NCI-H460 (cell line): ENCODE measurements at places on chromosomes 7 and 10. TPM values are rescaled to one million over a fixed set of nuclear protein-coding genes. Genes with fewer than 3 reads are reported as not detected.

FANK1 gene
- total RNA-seq: 0.20 and 0.63 TPM in 2 replicates

FBXL13 gene
- total RNA-seq: 38.7 and 40.6 TPM in 2 replicates

ERVW-1 gene
- total RNA-seq: not detected in 2 replicates

GPR37 gene
- total RNA-seq: 3.8 and 4.4 TPM in 2 replicates

SLC26A3 gene
- total RNA-seq: not detected in 2 replicates

NOS3 gene
- 0.30 and 0.46 TPM in 2 replicates for total RNA-seq

SEMA3A gene
- total RNA-seq: 61.7 and 73.9 TPM in 2 replicates

MRPL32 gene
- 93.7 and 103 TPM in 2 replicates for total RNA-seq

FAM20C gene
- 10.3 and 11.5 TPM in 2 replicates for total RNA-seq

FBXO24 gene
- total RNA-seq: 0.69 and 1.3 TPM in 2 replicates

SMO gene
- total RNA-seq: 7.1 and 7.9 TPM in 2 replicates

NRCAM gene
- total RNA-seq: 130 and 158 TPM in 2 replicates

FGFR2 gene
- total RNA-seq: 0.46 and 0.54 TPM in 2 replicates

FAM25C gene
- total RNA-seq: not detected in 2 replicates

PRDX3 gene
- 336 and 354 TPM in 2 replicates for total RNA-seq

SFMBT2 gene
- total RNA-seq: 3.8 and 4.0 TPM in 2 replicates

CACNB2 gene
- total RNA-seq: 2.5 and 2.6 TPM in 2 replicates

STRIP2 gene
- total RNA-seq: 1.0 and 1.7 TPM in 2 replicates

CUL2 gene
- 15.9 and 23.2 TPM in 2 replicates for total RNA-seq

OR6V1 gene
- not detected in 2 replicates for total RNA-seq

THSD7A gene
- total RNA-seq: 4.2 and 5.7 TPM in 2 replicates

ABCB1 gene
- total RNA-seq: 2.6 and 4.5 TPM in 2 replicates

AASS gene
- 2.5 and 3.8 TPM in 2 replicates for total RNA-seq

TMEM26 gene
- total RNA-seq: not detected in 2 replicates

PTPN20 gene
- total RNA-seq: 18.1 and 21.1 TPM in 2 replicates

MEOX2 gene
- total RNA-seq: not detected in 2 replicates

HK1 gene
- total RNA-seq: 34.2 and 41.4 TPM in 2 replicates

HIF1AN gene
- 7.8 and 9.3 TPM in 2 replicates for total RNA-seq

CTBP2 gene
- 75.1 and 77.3 TPM in 2 replicates for total RNA-seq

AKAP9 gene
- 24.4 and 30.1 TPM in 2 replicates for total RNA-seq

PRR15 gene
- total RNA-seq: not detected in 2 replicates

MACC1 gene
- 6.4 and 9.4 TPM in 2 replicates for total RNA-seq

AKR1B1 gene
- total RNA-seq: 168 and 178 TPM in 2 replicates

TMEM196 gene
- not detected in 2 replicates for total RNA-seq

CCDC7 gene
- 5.4 and 6.9 TPM in 2 replicates for total RNA-seq

FKBP6 gene
- total RNA-seq: 0.17 TPM in 1 of 2 replicates, not detected in the other

NPSR1 gene
- total RNA-seq: 0.29 TPM in 1 of 2 replicates, not detected in the other

MCM10 gene
- total RNA-seq: 9.8 and 10.1 TPM in 2 replicates

VAX1 gene
- 0.25 and 0.40 TPM in 2 replicates for total RNA-seq

BLOC1S2 gene
- 82.3 and 85.3 TPM in 2 replicates for total RNA-seq

PVRIG gene
- not detected in 2 replicates for total RNA-seq

SLC18A2 gene
- 0.12 TPM in 1 of 2 replicates, not detected in the other for total RNA-seq

CCL24 gene
- total RNA-seq: not detected in 2 replicates

PCLO gene
- total RNA-seq: 0.17 and 1.5 TPM in 2 replicates

CEP41 gene
- 19.3 and 22.4 TPM in 2 replicates for total RNA-seq

DRGX gene
- total RNA-seq: not detected in 2 replicates

NAMPT gene
- 1,941 and 2,086 TPM in 2 replicates for total RNA-seq

RAB19 gene
- not detected in 2 replicates for total RNA-seq

PTPRE gene
- total RNA-seq: 4.0 and 4.6 TPM in 2 replicates

TLL2 gene
- total RNA-seq: 0.12 TPM in 2 replicates

SFRP5 gene
- total RNA-seq: not detected in 2 replicates
